ENCODE measurements at places on chromosomes 3 and 15. TPM values are rescaled to one million over a fixed set of nuclear protein-coding genes. Genes with fewer than 3 reads are reported as not detected.

- H3K4me3 ChIP-seq: no peak overlapping the region
- DNase-seq: no peak
- no peaks in the 10 kb centered on the region for H3K4me1 ChIP-seq
- H3K27me3 ChIP-seq: no peaks in the 10 kb centered on the region
- H3K36me3 ChIP-seq: no peaks in the 10 kb centered on the region
Measured at GRCh38 chr15:71447328-71448250, 332.3 kb downstream of the THSD4 start.

Gene ARNT2
- not detected for total RNA-seq

DNA sequence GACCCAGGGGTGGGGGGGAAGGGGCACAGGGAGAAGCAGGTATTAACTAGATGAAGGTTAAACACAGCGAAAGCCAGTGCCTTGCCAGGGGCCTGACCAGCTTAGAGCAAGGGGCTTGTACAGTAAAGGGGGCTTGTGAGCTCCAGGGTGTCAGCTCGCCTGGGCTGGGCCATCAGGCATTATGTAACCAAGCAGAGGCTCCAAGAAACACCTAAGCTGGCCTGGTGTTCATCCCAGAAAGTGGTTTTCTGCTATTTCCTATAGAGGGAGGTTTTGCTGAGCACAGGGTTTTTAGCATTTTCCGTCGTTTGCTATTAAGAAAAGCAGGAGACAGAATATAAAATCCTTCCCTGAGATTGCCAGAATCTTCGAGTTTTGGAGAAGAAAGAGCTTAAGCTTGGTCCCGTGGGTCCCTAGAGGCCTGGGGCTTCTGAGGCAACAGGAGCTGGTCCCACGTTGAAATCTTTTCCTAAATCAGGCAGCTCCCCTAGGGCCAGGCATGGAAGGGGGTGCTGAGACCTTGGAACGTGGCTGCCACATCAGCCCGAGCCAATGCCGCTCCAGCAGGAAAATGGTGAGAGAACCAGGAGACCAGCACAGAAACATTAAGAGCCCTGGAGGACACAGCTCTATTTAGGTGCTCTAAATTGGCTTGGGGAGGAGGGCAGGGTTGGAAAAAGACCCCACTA is 71.4 kb downstream of the ISG20 start:
- H3K36me3 ChIP-seq: no peaks in the 10 kb centered on the region
- no peaks in the 10 kb centered on the region for H3K4me1 ChIP-seq
- H3K27ac ChIP-seq: no peak overlapping the region
- no peak overlapping the region for H3K4me3 ChIP-seq
- peaks cover 43% of the 10 kb centered on the region for H3K27me3 ChIP-seq

GRCh38 chr3:63726656-63727055 is 74.2 kb downstream of the SNTN start:
- H3K4me1 ChIP-seq: no peaks in the 10 kb centered on the region
- H3K27me3 ChIP-seq: no peaks in the 10 kb centered on the region
- H3K36me3 ChIP-seq: no peaks in the 10 kb centered on the region
- H3K4me3 ChIP-seq: no peak overlapping the region
- no peak overlapping the region for H3K27ac ChIP-seq
- no peak for DNase-seq

DNA sequence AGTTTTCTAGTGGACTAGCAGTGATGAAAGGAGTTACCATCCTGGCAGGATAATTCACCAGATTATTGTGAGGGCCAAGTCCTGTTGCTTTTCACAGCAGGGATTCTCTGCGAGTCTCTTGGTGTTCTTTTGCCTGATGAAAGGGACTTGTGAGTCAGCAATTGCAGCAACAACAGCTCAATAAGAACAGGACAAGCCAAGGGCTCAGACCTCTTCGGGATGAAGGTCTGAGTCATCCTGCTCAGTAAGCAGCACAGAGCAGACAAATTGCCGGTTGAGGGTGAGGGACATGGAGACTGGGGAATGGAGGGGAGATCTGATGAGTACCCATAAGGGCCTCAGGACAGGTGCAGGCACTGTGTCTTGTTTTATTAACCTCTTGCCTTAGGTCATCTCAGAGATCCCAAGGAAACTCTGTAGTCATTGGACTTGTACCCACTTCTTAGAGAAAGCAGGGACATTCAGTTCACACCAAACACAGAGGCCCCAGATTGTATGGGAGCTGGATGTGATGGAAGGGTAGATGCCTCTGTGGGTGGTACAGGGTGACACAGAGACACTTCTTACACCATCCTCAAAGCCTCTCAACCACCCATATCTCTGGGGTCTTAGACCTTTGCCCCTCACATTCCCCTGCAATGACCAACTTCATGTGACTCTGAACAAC is 173.8 kb upstream of the TLE3 start:
- H3K36me3 ChIP-seq: no peaks in the 10 kb centered on the region
- peaks cover 27% of the 10 kb centered on the region for H3K4me1 ChIP-seq

Gene ISY1
- 59.7 TPM for total RNA-seq

DNA sequence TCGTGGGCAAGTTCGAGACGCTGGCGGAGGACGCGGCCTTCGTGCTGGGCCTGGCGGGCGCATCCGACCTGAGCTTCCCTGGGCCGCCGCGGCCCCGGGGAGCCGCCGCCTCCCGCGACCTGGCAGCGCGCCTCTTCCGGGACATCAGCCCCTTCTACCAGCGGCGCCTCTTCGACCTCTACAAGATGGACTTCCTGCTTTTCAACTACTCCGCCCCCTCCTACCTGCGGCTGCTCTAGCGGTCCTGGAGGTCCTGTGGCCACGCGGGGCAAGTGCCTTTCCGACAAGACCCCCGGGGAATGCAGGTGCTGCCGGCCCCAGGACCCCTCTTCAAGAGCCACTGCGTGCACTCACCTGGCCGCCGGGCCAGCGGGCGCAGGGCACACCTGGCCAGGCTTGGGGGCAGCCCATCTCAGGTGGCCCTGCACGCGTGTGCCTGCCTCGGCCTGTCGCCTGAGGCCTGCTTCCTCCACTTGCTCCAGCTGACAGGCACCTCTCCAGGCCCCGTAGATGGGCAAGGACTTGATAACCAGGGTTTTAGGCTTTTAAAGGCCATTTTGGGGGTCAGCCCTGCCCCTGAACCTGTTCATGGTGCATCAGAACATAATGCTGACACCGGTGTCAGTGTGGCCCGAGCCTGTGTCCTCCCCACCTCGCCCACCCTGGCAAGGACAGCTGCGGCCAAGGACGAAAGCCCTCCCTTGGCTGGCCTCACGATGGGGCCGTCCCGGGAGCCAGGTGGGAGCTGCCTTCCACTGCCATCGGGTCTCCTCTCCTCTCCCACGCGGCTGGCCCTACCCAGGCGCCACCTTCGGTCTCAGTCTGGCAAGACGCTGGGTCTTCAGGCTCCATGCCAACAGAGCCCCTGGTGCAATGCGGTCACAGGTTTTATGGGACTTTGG is 16.1 kb downstream of the C3orf22 start:
- peaks cover 22% of the 10 kb centered on the region for H3K4me1 ChIP-seq
- no peak overlapping the region for H3K4me3 ChIP-seq
- H3K27ac ChIP-seq: no peak overlapping the region

GRCh38 chr3:120441776-120442175 is 9.0 kb downstream of the FSTL1 start:
- H3K27ac ChIP-seq: no peak overlapping the region
- H3K27me3 ChIP-seq: no peaks in the 10 kb centered on the region
- no peak overlapping the region for H3K4me3 ChIP-seq
- no peak for DNase-seq
- no peaks in the 10 kb centered on the region for H3K4me1 ChIP-seq

Gene RTP3
- total RNA-seq: not detected

DNA sequence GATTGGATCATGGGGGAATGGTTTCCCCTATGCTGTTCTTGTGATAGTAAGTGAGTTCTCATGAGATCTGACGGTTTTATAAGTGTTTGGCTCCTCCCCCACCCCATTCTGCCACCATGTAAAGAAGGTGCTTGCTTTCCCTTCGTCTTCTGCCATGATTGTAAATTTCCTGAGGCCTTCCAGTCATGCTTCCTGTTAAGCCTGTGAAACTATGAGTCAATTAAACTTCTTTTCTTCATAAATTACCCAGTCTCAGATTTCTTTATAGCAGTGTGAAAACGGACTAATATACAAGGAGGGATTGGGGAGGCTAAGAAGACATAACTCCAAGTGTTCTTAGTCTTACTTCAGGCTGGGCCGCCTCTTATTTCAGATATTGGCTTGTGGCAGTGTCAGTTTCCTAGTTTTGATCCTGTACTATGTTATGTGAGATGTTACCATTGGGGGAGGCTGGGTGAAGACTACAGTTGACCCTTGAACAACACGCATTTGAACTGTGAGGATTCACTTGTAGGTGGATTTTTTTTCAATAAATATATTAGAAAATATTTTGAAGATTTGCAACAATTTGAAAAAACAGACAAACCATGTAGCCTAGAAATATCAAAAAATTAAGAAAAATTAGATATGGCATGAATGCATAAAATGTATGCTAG is 44.9 kb downstream of the NMD3 start:
- H3K36me3 ChIP-seq: peaks cover 21% of the 10 kb centered on the region
- no peak for DNase-seq
- H3K4me3 ChIP-seq: no peak overlapping the region

DNA sequence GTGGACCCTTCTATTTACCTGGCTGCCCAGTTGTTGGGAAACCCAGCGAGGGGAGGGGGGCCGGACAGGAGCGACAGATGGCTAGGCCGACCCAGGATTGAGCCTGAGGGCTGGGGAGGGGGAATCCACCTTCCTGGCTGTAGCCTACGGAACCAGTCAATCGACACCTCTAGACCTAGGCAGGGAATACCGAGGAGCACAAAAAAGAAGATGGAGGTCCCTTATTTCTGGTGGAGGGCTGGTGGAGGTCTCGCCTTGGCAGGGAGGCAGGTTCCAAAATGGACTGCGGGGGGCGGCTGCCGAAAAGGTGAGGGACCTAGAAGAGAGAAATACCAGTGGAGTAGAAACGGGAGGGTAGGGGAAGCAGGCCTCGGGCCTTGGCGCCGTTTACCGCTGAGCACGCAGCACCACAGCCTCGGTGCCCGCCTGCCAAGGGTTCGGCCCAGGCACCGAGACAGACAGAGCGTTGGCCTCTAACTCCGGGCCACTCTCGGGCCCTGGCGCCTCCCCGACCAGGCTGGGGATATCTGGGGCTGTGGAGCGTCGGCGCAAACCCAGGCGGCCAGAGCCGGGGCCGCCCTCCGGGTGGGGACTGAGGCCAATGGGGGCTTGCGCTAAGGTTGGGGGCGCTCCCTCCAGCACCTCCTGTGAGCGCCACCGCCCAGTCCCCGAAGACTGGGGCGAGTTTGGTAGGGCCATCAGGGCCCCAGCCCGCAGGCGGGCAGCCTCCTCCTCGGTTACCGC is 1.6 kb downstream of the ANKRD63 start:
- H3K36me3 ChIP-seq: no peaks in the 10 kb centered on the region
- H3K27me3 ChIP-seq: peaks cover 16% of the 10 kb centered on the region
- H3K4me1 ChIP-seq: peaks cover 4% of the 10 kb centered on the region
- peak overlapping the region; percentile 58 for H3K4me3 ChIP-seq
- no peak for DNase-seq
- no peak overlapping the region for H3K27ac ChIP-seq

Measured in natural killer cell treated with Interleukin-12 subunit alpha and Interleukin-12 subunit beta and Interleukin-15 and Interleukin-18, amount 100 ng/mL, for 72 hours (primary cell).